Adrenal gland (tissue), 19 donors: ENCODE measurements at places on chromosomes 6 and 20.

GRCh38 chr6:26521600-26522391 lies 16.4 kb upstream of the HMGN4 start:
- peaks cover 16% of the 10 kb centered on the region for H3K4me1 ChIP-seq
- H3K4me3 ChIP-seq = peak overlapping the region; percentile 68

GRCh38 chr6:167984144-167984719 lies 13.2 kb upstream of the KIF25 start:
- H3K4me1 ChIP-seq = no peaks in the 10 kb centered on the region
- no peak overlapping the region for H3K27ac ChIP-seq
- no peak for DNase-seq
- H3K27me3 ChIP-seq = no peaks in the 10 kb centered on the region
- no peaks in the 10 kb centered on the region for H3K36me3 ChIP-seq

GRCh38 chr20:3406481-3407039 lies 909 bp downstream of the DNAAF9 start:
- H3K4me3 ChIP-seq = peak overlapping the region; percentile 19
- H3K27me3 ChIP-seq = no peaks in the 10 kb centered on the region
- H3K4me1 ChIP-seq = peaks cover 13% of the 10 kb centered on the region
- peak; percentile 39 for DNase-seq
- no peaks in the 10 kb centered on the region for H3K36me3 ChIP-seq

DNA sequence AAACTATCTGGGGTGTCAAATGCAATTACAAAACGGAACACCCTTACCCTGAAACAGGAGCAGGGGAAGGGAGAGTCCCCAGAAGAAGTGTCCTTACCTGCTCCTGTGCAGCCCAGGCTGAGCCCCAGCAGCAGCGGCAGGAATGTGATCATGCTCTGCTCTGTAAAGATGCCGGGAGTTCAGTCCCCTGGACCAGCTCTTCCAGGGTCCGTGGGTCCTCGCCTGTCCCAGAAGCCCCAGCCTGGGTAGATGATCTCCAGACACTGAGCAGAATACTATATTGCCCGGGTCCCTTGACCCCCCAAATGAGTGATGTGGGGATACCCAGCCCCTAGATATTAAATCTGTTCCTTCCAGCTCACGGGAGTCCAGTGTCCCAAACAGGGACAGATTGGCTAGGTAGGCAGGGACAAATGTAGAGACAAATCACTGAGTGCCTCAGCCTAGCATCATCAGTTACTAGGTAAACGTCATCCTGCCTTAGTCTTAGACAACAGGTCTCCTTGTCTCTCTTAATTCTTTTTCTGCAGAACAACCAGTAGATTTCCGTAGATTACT lies at the start of gene HLA-DMB:
HLA-DMB (minus strand) TSS at position 373 of the 558 bp plus-strand sequence; CDS start at position 152, 221 bp downstream.
- no peaks in the 10 kb centered on the region for H3K27me3 ChIP-seq
- H3K4me1 ChIP-seq = peaks cover 6% of the 10 kb centered on the region
- H3K27ac ChIP-seq = peak within 1 kb of the TSS; percentile 81
- H3K36me3 ChIP-seq = no peaks in the 10 kb centered on the region
- peak; percentile 80 for DNase-seq

DNA sequence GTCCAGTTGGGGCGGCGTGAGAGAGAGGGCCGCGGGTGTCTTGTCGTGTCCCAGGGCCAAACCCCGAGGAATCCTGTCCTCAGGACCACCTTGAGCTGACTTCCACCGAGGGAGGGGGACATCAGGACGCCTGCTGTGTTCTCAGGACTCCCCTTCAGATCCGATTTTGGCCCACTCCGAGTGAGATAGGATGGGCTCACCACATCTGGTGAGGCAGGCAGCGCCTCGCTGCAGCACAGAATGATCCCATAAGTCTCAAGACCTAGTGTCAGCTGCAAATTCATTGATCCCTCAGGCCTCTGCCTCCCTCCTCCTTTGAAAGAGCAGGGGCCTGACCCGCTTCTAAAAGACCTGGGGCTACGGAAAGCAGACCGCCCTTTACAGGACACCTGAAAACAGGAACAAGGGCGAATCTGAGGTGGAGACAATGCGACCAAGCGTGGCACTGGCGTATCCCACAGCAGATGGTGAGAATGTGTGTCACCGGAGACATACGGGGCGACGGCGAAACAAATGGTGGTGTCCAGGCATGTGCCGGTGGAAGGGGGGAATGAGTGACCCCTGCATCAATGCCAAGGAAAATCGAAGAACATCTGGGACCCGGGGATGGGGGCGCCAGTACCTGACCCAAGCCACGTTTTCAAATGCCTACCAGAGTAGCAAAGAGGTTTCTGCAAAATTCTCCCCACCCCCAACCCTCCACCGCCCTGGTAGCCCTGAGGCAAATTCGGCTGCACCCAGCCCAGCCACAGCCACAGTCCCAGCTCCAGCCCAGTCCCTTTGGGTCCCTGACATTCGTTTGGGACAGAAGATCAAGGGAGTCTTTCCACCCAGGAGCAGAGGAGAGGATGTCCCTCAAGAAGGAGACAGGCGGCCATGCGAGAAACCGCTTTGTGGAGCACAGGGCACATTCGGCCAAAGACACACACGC lies 162.1 kb upstream of the ZNF337 start:
- no peak for DNase-seq
- no peaks in the 10 kb centered on the region for H3K36me3 ChIP-seq
- peaks cover 27% of the 10 kb centered on the region for H3K4me1 ChIP-seq
- no peaks in the 10 kb centered on the region for H3K27me3 ChIP-seq

- no peaks in the 10 kb centered on the region for H3K36me3 ChIP-seq
- no peaks in the 10 kb centered on the region for H3K4me1 ChIP-seq
- no peaks in the 10 kb centered on the region for H3K27me3 ChIP-seq
- no peak overlapping the region for H3K27ac ChIP-seq
- DNase-seq = no peak
Observed at GRCh38 chr6:169921217-169921616, 169.8 kb downstream of the ERMARD start.

DNA sequence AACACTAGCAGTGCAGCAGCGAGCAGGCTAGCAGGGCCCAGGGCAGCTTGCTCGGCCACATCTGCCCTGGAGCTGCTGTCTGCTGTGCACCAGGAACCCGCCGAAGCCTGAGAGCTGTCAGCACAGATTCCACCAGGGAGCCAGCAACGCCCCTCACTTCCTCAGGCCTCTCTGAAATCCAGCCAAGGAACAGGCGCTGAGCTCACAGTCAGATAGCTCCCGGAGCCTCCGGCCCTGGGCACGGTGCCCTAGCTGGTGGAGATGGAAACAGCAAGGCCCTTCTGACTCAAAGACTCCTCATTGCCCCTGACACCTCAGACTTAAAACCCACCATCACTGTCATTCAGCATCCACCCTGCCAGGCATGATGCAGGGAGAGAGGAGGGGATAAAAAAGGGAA lies 839.4 kb downstream of the MAFB start:
- no peaks in the 10 kb centered on the region for H3K36me3 ChIP-seq
- H3K27me3 ChIP-seq = no peaks in the 10 kb centered on the region
- H3K27ac ChIP-seq = no peak overlapping the region
- H3K4me3 ChIP-seq = no peak overlapping the region
- peaks cover 9% of the 10 kb centered on the region for H3K4me1 ChIP-seq

DNA sequence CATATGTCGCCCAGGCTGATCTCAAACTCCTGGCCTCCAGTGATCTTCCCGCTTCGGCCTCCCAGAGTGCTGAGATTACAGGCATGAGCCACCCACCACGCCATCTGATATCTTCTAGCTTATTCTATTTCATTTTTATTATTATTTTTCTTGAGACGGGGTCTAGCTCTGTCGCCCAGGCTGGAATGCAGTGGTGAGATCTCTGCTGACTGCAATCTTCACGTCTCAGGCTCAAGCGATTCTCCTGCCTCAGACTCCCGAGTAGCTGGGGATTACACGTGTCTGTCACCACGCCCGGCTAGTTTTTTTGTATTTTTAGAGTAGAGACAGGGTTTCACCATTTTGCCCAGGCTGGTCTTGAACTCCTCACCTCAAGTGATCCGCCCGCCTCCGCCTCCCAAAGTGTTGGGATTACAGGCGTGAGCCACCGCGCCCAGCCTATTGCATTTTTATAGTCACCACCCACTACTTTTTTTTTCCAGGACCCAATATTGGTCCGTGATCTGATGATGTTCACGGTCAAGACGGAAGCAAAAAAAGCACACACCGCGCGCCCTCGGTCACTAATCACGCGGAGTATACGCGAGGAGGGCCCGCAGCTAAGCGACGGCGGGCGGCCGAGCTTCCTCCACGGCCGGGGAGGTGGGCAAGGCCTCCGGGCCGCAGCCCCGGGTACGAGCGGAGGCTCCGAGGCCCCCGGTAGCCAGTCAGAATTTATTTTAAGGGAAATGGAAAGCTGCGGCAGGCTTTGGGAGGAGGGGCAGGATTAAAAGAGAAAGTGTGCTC lies 1.1 kb upstream of the LSM14B start:
- H3K36me3 ChIP-seq = peaks cover 13% of the 10 kb centered on the region
- H3K27ac ChIP-seq = peak overlapping the region; percentile 97
- H3K4me1 ChIP-seq = peaks cover 9% of the 10 kb centered on the region
- peak; percentile 76 for DNase-seq
- no peaks in the 10 kb centered on the region for H3K27me3 ChIP-seq

- no peaks in the 10 kb centered on the region for H3K27me3 ChIP-seq
- H3K4me1 ChIP-seq = no peaks in the 10 kb centered on the region
- H3K36me3 ChIP-seq = no peaks in the 10 kb centered on the region
- H3K27ac ChIP-seq = no peak overlapping the region
- H3K4me3 ChIP-seq = no peak overlapping the region
Observed at GRCh38 chr20:50867805-50868204, 63.4 kb downstream of the ADNP start.

GRCh38 chr6:158396136-158396535 lies 83.9 kb downstream of the TULP4 start:
- DNase-seq = no peak
- no peaks in the 10 kb centered on the region for H3K36me3 ChIP-seq
- no peaks in the 10 kb centered on the region for H3K4me1 ChIP-seq
- no peak overlapping the region for H3K4me3 ChIP-seq
- no peaks in the 10 kb centered on the region for H3K27me3 ChIP-seq
- no peak overlapping the region for H3K27ac ChIP-seq
